A549 treated with dexamethasone at 1 μM for 4 hours (cell line): ENCODE measurements at places on chromosomes 2 and 18. TPM values are rescaled to one million over a fixed set of nuclear protein-coding genes. Genes with fewer than 3 reads are reported as not detected.

INO80B gene
- total RNA-seq: 42.3 to 51.4 TPM (median 47.4 TPM) in 5 replicates

ABCG5 gene
- 0.03 TPM in 1 of 5 replicates, not detected in the others for total RNA-seq

ACMSD gene
- total RNA-seq: not detected in 5 replicates

MC4R gene
- total RNA-seq: not detected in 5 replicates

SPATA3 gene
- total RNA-seq: not detected in 5 replicates

PARD6G gene
- total RNA-seq: 1.8 to 2.8 TPM (median 2.3 TPM) in 5 replicates

SP140 gene
- total RNA-seq: 0.11 to 0.26 TPM (median 0.24 TPM) in 3 of 5 replicates, not detected in the others

TXNDC2 gene
- total RNA-seq: 0.07 to 0.17 TPM (median 0.11 TPM) in 5 replicates

WDR12 gene
- 50.6 to 63.1 TPM (median 58.3 TPM) in 5 replicates for total RNA-seq

SLC4A3 gene
- total RNA-seq: 1.9 to 4.0 TPM (median 2.9 TPM) in 5 replicates

UGT1A3 gene
- total RNA-seq: 0.06 to 0.18 TPM (median 0.11 TPM) in 3 of 5 replicates, not detected in the others

C2orf72 gene
- 5.9 to 8.1 TPM (median 6.6 TPM) in 5 replicates for total RNA-seq

LONRF2 gene
- total RNA-seq: 1.5 to 3.3 TPM (median 2.1 TPM) in 5 replicates

ERBB4 gene
- total RNA-seq: not detected in 5 replicates

THOC1 gene
- total RNA-seq: 17.6 to 20.0 TPM (median 18.7 TPM) in 5 replicates

SAG gene
- total RNA-seq: 0.24 TPM in 1 of 5 replicates, not detected in the others

OTOS gene
- not detected in 5 replicates for total RNA-seq

STPG4 gene
- 0.07 TPM in 1 of 5 replicates, not detected in the others for total RNA-seq

SERPINB13 gene
- total RNA-seq: not detected in 5 replicates

C1QL2 gene
- total RNA-seq: 0.30 to 0.86 TPM (median 0.67 TPM) in 5 replicates

SALL3 gene
- total RNA-seq: not detected in 5 replicates

PAIP2B gene
- 0.24 to 0.33 TPM (median 0.30 TPM) in 5 replicates for total RNA-seq

IGFBP2 gene
- 69.4 to 100.0 TPM (median 96.6 TPM) in 5 replicates for total RNA-seq

GRB14 gene
- total RNA-seq: 4.8 to 6.5 TPM (median 5.1 TPM) in 5 replicates

COPS7B gene
- total RNA-seq: 33.3 to 41.1 TPM (median 39.3 TPM) in 5 replicates

WDPCP gene
- 3.9 to 4.8 TPM (median 4.3 TPM) in 5 replicates for total RNA-seq

RAX gene
- total RNA-seq: not detected in 5 replicates

IL18R1 gene
- total RNA-seq: 1.1 to 1.4 TPM (median 1.2 TPM) in 5 replicates

KIAA2012 gene
- total RNA-seq: not detected in 5 replicates

CCDC74B gene
- 4.6 to 6.0 TPM (median 5.1 TPM) in 5 replicates for total RNA-seq

TMEM169 gene
- 0.33 to 0.58 TPM (median 0.43 TPM) in 5 replicates for total RNA-seq

EIPR1 gene
- 36.0 to 39.6 TPM (median 38.4 TPM) in 5 replicates for total RNA-seq

SOCS6 gene
- total RNA-seq: 28.2 to 36.7 TPM (median 35.1 TPM) in 5 replicates

KCNS3 gene
- 1.1 to 1.5 TPM (median 1.3 TPM) in 5 replicates for total RNA-seq

UPP2 gene
- not detected in 5 replicates for total RNA-seq

FLACC1 gene
- 0.20 to 0.64 TPM (median 0.22 TPM) in 4 of 5 replicates, not detected in the other for total RNA-seq

MARCHF4 gene
- total RNA-seq: 20.0 to 28.3 TPM (median 23.3 TPM) in 5 replicates
